CD4-positive, alpha-beta memory T cell (primary cell): ENCODE measurements at places on chromosomes 12 and 14. TPM values are rescaled to one million over a fixed set of nuclear protein-coding genes. Genes with fewer than 3 reads are reported as not detected.
A peak's percentile ranks its signal among the peaks of the same experiment; 100 is the strongest.

The YARS2 gene
- 11.6 TPM for polyA plus RNA-seq

DNA sequence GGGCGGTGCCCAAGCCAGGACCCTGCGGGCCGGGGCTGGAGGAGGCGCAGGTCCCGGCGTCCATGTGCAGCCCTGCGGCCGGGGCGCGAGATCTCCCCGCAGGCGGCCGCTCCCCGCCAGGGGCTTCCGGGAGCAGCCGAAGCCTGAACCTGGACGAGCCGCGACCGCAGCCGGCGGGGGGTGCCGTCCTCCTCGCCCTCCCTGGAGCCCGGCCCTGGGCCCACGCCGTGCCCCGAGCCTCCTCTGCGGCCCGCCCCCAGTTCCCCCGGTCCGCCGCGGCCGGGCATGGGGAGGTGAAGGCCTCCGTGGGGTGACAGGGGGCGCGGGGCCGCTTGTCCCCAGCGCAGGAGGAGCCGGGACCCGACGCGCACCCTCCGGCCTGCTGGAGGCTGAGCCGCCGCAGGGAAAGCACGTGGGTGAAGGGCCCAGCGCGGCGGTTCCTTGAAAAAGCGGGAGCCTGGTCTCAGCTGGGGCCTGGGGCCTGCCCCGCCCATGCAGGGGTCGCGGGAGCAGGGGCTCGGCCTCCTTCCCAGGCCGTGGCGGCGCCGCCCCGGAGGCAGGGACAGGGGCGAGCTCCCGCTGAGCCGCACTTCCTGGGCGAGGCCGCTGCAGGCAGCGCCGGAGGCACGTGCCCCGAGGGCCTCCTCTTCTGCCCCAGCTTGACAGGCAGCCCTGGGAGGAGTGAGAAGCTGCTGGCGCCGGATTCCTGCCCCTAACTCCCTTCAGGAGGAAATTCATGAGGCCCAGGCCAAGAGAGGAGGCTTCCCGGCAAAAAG lies 55.6 kb upstream of the PPP2R5C start:
- H3K36me3 ChIP-seq = no peaks in the 10 kb centered on the region
- peak overlapping the region; percentile 57 for H3K27ac ChIP-seq

- H3K36me3 ChIP-seq = no peaks in the 10 kb centered on the region
- H3K4me1 ChIP-seq = no peaks in the 10 kb centered on the region
- no peak overlapping the region for H3K4me3 ChIP-seq
- peak; percentile 24 for DNase-seq
- H3K27me3 ChIP-seq = no peaks in the 10 kb centered on the region
Observed at GRCh38 chr12:117119592-117120198, 20.5 kb upstream of the TESC start.

The ZNF891 gene
- polyA plus RNA-seq = 0.75 TPM

The HOXC12 gene
- polyA plus RNA-seq = not detected

GRCh38 chr12:121793440-121793837 lies at the start of gene RHOF:
TSS of gene RHOF (minus strand) at chr12:121793688. CDS start at chr12:121793633, 55 bp downstream.
- peak within 1 kb of the TSS; percentile 97 for H3K27ac ChIP-seq
- DNase-seq = no peak
- H3K36me3 ChIP-seq = peaks cover 18% of the 10 kb centered on the region
- peaks cover 64% of the 10 kb centered on the region for H3K4me1 ChIP-seq
- H3K27me3 ChIP-seq = no peaks in the 10 kb centered on the region
- H3K4me3 ChIP-seq = peak within 1 kb of the TSS; percentile 67

DNA sequence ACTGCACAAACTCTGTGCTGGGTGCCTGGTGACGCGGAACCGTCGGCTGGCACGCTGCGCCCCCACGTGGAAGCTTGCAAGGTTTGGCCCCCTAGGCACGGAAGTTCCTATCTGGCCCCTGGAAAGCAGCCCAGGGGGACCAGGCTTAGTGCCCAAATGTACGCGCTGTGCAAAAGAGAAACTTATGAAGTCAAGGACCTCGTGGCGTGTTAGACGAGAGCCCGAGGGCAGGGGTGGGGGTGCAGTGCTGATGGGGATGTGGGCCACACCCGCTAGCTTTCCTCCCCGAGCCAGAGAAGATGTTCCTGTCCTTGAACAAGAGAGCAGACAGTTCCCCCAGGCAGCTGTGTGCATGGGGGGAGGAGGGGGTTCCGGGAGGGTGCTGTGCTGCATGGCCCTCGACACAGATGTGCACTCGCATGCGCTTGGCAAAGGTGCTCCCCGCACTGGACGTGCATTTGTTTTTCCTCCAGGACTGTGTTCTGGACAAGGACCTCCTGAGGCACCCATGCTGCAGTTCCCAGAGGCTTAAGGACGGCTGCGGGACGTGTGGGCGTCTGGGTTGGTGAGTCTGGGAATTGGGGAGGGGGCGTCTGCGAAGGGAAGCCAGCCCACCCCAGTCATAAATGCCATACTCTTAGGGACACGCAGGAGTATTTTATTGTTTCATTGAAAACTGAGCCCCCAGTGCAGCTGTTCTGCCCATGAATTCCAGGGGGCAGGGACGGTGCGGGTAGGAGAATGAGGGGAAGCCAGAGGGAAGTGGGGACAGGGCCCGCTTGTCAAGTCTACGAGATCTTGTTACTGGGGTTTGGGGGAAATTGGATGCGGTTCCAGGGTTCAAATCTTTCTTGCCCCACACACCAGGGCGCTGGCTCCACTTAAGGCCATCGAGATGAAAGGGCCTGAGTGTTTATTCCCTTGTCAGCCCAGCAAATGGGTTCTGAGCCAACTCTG lies 80.0 kb downstream of the NTF3 start:
- no peak for DNase-seq
- no peaks in the 10 kb centered on the region for H3K27me3 ChIP-seq
- H3K4me3 ChIP-seq = no peak overlapping the region
- H3K36me3 ChIP-seq = no peaks in the 10 kb centered on the region
- no peaks in the 10 kb centered on the region for H3K4me1 ChIP-seq
- no peak overlapping the region for H3K27ac ChIP-seq

The PHC1 gene
- 22.3 TPM for polyA plus RNA-seq

DNA sequence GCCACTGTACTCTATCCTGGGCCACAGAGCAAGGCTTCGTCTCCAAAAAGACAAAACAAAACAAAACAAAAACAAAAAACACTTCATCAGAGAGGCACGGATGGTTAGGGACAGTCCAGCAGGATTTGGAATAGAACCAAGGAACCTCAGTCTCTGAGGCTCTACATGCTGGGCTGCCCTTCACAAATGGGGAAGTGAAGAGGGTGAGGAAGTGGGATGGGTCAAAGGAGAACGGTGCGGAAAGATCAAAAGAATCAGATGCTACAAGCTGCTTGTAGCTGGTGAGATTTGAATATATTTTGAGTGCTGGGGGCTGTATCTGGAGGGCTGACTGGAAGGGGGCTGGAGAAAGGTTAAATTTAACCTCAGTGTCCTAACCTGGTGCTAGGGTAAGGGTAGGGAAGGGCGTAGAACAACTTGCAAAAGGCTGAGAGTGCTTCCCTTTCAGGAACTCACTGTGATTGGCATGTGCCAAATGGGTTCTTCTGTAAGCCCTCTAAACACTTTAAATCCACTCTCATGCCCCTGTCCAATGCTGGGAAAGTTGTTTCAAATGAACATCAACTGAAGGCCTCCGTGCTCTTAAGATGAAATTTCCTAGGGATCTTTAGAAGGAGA lies 4.6 kb downstream of the FOXJ2 start:
- DNase-seq = no peak
- H3K27ac ChIP-seq = peak overlapping the region; percentile 31
- H3K4me1 ChIP-seq = peaks cover 65% of the 10 kb centered on the region
- no peak overlapping the region for H3K4me3 ChIP-seq
- H3K27me3 ChIP-seq = no peaks in the 10 kb centered on the region

GRCh38 chr14:103521951-103522563 lies 573 bp downstream of the CKB start:
- no peaks in the 10 kb centered on the region for H3K36me3 ChIP-seq
- DNase-seq = no peak
- H3K4me3 ChIP-seq = no peak overlapping the region
- H3K27me3 ChIP-seq = no peaks in the 10 kb centered on the region
- H3K27ac ChIP-seq = no peak overlapping the region

- H3K36me3 ChIP-seq = no peaks in the 10 kb centered on the region
- no peak overlapping the region for H3K4me3 ChIP-seq
- no peaks in the 10 kb centered on the region for H3K4me1 ChIP-seq
- no peaks in the 10 kb centered on the region for H3K27me3 ChIP-seq
- no peak overlapping the region for H3K27ac ChIP-seq
- no peak for DNase-seq
Observed at GRCh38 chr12:6096527-6096926, 27.9 kb downstream of the VWF start.

- H3K4me1 ChIP-seq = no peaks in the 10 kb centered on the region
- no peaks in the 10 kb centered on the region for H3K27me3 ChIP-seq
- no peak for DNase-seq
- no peak overlapping the region for H3K4me3 ChIP-seq
Observed at GRCh38 chr14:33931461-33931860, 19.4 kb downstream of the EGLN3 start.

- no peaks in the 10 kb centered on the region for H3K36me3 ChIP-seq
- no peak for DNase-seq
- H3K4me3 ChIP-seq = no peak overlapping the region
- no peaks in the 10 kb centered on the region for H3K4me1 ChIP-seq
- H3K27me3 ChIP-seq = no peaks in the 10 kb centered on the region
- H3K27ac ChIP-seq = no peak overlapping the region
Observed at GRCh38 chr12:117343296-117343695, 18.1 kb downstream of the NOS1 start.

The HCAR1 gene
- not detected for polyA plus RNA-seq

DNA sequence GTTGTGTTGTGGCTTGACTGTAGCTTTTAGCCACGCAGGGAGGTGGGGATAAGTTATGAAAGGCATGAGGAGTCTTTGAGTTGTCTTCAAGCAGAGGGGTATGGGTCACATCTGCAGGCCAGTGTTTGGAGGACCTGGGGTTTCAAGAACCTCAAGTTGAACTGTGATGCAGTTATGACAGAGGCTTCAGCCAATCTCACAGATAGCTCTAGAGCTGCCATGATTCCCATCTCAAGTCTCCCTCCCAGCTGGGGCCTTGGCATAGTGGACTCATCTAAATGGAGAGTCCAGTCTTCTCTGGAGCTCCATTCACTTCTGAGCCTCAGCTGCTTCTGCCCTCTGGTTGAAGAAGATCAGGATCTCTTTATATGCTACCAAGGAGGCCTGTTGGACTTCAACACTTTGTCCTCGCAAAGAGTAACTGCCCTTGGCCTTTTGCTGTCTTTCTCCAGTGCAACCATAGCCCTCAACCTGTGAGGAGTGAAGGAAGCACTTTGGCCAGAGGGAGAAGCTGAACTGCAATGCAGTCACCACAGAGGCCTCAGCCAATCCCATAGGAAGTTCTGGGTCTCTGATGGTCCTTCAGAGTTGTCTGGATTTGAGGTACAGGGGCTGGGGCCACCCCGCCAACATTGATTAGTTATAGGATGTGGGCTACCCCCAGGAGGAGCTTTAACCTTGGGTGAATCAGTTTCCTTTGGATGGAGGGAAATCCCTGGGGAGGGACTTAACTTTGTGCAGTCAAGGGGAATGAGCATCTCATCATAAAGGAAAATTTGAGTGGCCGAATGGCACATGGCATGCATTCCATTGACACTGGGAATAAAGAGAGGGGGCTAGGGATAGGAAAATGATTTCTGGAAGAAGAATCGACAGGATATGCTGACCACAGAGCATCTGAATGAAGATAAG lies 230.5 kb downstream of the PCNX1 start:
- DNase-seq = no peak
- H3K27ac ChIP-seq = no peak overlapping the region
- no peaks in the 10 kb centered on the region for H3K36me3 ChIP-seq
- H3K27me3 ChIP-seq = no peaks in the 10 kb centered on the region

GRCh38 chr12:130097798-130098255 lies 64.4 kb upstream of the FZD10 start:
- no peaks in the 10 kb centered on the region for H3K4me1 ChIP-seq
- H3K27ac ChIP-seq = no peak overlapping the region
- DNase-seq = no peak
- H3K27me3 ChIP-seq = no peaks in the 10 kb centered on the region
- no peaks in the 10 kb centered on the region for H3K36me3 ChIP-seq
- no peak overlapping the region for H3K4me3 ChIP-seq

GRCh38 chr12:43653917-43654316 lies 101.9 kb upstream of the ADAMTS20 start:
- H3K4me1 ChIP-seq = no peaks in the 10 kb centered on the region
- DNase-seq = no peak
- no peak overlapping the region for H3K4me3 ChIP-seq
- no peak overlapping the region for H3K27ac ChIP-seq
- no peaks in the 10 kb centered on the region for H3K36me3 ChIP-seq
- H3K27me3 ChIP-seq = peaks cover 4% of the 10 kb centered on the region

DNA sequence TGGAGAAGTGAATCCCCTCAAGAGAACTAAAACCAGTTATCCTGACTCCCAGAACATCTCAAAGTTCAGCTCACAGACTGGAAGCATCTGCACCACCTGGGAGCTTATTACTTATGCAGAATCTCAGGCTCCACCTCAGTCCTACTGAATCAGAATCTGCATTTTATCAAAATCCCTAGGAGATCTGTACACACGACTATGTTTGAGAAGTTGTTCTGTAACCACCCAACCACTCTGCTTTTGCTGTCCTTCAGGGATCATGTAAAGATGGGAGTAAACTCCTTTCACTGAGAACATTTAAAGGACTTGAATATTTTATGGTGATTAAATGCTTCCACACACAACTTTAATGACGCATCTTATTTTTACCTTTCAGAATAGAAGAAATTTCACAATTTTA lies 98.0 kb downstream of the KIF21A start:
- H3K4me3 ChIP-seq = no peak overlapping the region
- no peaks in the 10 kb centered on the region for H3K36me3 ChIP-seq
- DNase-seq = no peak
- H3K27me3 ChIP-seq = no peaks in the 10 kb centered on the region

- no peak overlapping the region for H3K4me3 ChIP-seq
- H3K4me1 ChIP-seq = no peaks in the 10 kb centered on the region
- no peak for DNase-seq
Observed at GRCh38 chr14:37063467-37064240, 108.8 kb downstream of the SLC25A21 start.
